ENCODE measurements at places on chromosomes 6 and 20.

DNA sequence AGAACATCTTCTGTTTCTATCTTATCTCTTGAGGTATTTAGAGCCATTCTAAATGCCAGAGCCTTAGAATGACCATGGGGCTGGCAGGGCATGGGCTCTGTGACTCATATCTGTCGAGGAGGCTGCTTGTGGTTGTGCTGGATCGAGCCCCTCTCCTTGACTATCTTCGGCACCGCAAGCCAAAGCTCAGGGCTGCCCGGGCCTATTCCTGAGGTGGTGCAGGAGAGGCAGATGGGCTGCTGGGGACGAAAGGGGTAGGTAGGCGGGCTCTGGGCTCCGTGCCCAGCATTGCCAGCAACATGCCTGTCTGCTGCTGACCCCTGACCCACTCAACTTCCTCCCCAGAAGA lies 89.9 kb downstream of the NOL4L start:
- no peak for DNase-seq

- DNase-seq = no peak
These were observed 68.7 kb upstream of the CST7 start for GRCh38 chr20:24880356-24880755.

DNA sequence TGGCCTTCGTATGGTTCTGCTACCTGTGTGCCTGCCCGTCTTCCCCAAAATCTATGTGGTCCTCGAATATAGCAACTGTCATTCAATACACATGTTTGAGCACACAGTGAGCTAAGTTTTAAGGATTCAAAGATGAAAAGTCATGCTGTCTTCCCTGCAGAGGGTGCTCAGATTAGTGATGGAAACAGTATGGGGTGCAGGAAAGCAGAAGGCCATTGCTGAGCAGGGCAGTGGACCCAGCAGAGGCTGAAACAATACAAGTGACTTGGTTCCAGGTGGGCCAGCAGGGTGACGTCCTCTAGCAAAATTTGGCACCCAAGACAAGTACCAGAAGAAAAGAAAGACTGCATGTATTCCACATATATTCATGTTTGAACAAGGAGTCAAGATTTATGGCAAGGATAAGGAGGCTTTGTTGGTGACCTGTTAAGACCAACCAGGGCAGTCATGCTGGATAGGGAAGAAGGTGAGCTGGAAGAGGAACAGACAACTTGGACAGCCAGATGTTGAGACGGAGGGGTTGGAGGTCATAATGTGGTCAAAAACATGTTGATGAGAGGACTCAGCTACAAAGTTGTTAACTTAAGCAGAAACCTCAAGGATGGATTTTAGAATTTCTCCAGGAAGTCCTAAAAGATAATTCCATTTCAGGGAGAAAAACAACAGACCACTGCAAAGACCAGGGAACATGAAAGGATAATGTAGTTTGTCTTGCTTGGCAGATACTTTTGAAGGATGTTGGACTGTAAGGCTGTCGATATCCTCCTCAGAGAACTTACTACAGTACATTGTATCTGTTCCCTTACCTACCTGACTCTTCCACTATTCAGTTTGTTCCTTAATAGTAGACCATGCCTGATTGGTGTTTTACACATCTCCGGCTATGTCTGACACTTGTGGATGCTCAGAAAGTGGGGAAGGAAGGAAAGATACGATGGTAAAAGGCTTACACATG lies 2.5 kb downstream of the HLA-DQA1 start:
- DNase-seq = no peak

- DNase-seq = no peak
These were observed 26.4 kb downstream of the KCTD20 start for GRCh38 chr6:36469148-36469661.

DNA sequence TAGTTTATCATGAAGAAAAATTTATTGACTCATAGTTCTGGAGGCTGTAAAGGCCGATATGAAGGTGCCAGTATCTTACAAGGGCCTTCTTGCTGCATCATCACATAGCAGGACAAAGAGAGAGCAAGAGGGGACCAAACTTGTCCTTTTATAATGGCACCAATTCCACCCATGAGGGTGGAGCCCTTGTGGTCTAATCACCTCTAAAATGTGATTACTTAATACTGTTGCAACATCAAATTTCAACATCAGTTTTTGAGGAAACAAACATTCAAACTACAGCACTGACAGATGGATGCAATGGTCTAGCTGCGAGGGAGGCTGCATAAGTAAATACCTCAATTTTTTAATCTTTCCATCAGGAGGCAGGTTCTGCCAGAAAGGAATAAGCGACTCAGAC lies 76.7 kb upstream of the LAMA2 start:
- DNase-seq = no peak

- DNase-seq = no peak
These were observed 663.6 kb upstream of the CHD6 start for GRCh38 chr20:42281801-42282200.

Measured in NCI-H1436 treated with DMSO at 0.1 percent for 48 hours (cell line).